ENCODE measurements at places on chromosomes 3 and 15.

- no peak for DNase-seq
These were observed 5.4 kb downstream of the ACOX2 start for GRCh38 chr3:58531555-58531954.

DNA sequence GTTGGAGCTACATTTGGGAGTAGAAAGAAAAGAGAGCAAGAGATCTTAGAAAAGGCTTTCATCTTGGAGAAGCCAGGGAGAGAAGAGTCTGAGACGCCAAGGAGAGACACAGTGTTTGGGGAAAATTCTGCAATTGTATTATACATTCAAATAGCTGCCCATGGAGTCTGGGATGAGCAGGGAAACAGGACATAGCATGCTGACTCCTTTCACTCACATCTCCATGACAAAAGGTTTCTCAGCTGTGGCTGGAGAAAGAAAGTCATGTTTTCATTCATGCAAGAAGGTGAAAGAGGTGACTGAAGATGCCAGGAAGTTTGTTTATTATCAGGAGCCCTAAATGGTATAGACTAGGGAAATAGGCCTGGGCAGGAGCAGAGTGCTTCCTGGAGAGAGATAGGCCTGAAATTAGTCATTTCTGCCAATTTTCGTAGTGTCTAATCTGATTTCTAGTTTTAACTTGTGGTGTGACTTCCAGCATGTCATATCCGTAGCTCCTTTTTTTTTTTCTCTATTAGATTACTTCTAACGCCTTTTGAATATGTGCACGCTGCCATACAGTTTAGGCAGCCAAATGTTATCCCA lies 34.1 kb downstream of the ACP3 start:
- no peak for DNase-seq

- no peak for DNase-seq
These were observed 16.3 kb downstream of the PLXNB1 start for GRCh38 chr3:48413611-48414010.

DNA sequence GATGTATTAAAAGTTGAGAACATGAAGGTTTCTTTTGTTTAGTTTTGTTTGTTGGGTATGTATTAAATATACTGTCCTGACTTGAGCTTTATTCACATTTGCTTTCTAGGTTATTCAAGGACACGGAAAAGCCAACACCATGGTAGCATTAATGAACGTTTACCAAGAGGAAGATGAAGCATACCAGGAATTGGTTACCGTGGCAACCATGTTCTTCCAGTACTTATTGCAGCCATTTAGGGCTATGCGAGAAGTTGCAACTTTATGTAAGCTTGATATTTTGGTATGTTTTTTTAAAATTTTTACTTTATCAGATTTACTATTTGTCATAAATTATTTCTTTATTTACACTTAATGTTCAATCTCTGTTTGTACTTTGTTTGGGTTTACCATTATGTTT lies 3.6 kb downstream of the WHAMM start:
- no peak for DNase-seq

DNA sequence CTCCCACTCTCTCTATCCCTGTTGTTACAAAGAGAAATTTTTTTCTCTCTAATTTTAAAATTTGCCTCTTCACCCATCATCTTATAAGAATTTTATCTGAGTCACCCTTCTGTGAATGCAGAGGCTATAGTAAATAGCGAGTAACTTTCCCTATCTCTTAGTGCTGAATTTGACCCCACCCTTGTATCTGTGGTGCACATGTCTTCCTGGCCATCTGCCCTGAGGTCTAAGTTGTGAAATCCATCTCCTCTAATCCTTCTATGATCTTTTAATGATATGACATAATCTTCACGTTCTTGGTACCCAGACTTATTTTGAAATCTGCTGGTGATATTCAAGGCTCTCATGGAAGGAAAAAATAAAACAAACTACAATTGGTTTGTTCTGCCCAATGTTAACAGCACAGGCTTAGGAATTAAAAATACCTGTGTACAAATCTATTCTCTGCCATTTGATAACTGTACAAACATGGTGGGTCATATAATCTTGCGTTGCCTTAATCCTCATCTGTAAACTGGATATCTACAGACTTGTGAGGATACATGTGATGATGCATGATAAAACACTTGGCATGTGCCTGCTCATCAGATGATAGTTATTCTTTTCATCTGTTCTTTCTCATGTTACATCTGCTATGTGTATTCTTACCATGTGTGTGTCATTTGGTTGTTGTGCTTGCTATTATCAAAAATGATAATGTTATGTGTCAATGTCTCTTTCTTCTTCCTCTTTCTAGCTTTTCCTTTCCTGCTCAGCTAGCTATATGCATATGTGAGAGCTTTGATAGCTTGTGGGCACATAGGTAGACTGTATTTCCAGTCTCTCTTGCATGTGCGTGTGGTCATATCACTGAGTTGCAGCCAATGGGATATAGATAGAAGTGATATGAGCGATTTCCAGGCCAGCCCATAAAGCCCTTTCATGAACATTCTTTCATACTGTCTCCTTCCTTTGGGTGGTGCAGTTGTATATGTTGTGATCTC lies 13.7 kb upstream of the CCR3 start:
- DNase-seq: no peak

GRCh38 chr15:78069052-78069414 lies 8.5 kb downstream of the TBC1D2B start:
- no peak for DNase-seq

DNA sequence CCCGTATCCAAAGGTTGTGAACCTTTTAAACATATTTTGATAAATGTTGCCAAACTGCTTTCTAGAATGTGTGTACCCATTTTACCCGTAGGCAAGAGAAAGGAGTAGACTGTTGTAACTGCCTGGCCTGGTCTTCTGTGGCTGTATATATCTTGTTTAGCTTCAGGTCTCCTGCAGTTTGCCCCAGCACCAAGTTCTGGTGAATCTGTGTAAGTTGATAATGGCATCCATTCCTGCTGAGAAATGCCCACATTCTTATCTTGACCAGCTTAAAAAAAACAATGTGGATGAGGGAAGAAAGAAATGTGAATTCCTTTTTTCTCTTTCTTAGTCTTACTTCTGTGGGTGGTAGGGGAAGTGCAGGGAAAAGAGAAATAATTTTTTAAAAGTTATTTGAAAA lies 53.3 kb upstream of the TLE3 start:
- DNase-seq: no peak
